ENCODE measurements at places on chromosomes 5 and 9.
A peak's percentile ranks its signal among the peaks of the same experiment; 100 is the strongest.

- DNase-seq, result no peak
Observed at GRCh38 chr5:142107036-142107735, 1.4 kb upstream of the NDFIP1 start.

GRCh38 chr5:43357067-43357466 is 43.9 kb upstream of the HMGCS1 start:
- no peak for DNase-seq

- DNase-seq, result no peak
Observed at GRCh38 chr9:121685795-121686377, 34.5 kb downstream of the DAB2IP start.

GRCh38 chr5:565782-566440 is 41.7 kb upstream of the SLC9A3 start:
- no peak for DNase-seq

DNA sequence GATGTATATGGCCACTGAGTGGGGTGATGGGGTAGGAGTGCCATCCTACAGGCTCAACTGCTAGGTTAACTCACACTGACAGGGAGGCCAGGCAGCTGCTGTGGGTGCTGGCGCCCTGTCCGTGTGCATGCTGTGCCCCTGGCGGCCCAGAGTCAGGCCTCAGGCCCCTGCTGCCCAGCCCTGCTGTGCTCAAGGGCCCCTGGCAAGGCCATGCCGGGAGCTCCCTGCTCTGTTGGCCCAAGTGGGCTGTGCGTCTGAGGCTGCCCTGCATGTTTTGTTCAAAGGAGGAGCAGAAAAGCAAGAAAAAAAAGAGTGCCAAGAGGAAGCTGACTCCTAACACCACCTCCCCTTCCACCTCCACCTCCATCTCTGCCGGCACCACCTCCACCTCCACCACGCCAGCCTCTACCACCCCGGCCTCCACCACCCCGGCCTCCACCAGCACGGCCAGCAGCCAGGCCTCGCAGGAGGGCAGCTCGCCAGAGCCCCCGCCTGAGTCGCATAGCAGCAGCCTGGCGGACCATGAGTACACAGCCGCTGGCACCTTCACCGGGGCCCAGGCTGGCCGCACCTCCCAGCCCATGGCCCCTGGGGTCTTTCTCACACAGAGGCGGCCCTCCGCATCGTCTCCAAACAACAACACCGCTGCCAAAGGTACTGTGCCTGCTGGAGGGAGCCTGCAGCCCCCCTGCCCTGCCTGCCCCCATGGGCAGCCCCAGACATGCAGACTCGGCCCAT is 100.1 kb downstream of the PHF2 start:
- DNase-seq, result peak; percentile 8

GRCh38 chr5:40381676-40382363 is 297.9 kb upstream of the PTGER4 start:
- DNase-seq, result no peak

GRCh38 chr9:127244609-127245601 is 19.7 kb upstream of the GARNL3 start:
- DNase-seq, result peak; percentile 93

GRCh38 chr9:129282272-129282671 is 104.2 kb upstream of the IER5L start:
- peak; percentile 1 for DNase-seq

DNA sequence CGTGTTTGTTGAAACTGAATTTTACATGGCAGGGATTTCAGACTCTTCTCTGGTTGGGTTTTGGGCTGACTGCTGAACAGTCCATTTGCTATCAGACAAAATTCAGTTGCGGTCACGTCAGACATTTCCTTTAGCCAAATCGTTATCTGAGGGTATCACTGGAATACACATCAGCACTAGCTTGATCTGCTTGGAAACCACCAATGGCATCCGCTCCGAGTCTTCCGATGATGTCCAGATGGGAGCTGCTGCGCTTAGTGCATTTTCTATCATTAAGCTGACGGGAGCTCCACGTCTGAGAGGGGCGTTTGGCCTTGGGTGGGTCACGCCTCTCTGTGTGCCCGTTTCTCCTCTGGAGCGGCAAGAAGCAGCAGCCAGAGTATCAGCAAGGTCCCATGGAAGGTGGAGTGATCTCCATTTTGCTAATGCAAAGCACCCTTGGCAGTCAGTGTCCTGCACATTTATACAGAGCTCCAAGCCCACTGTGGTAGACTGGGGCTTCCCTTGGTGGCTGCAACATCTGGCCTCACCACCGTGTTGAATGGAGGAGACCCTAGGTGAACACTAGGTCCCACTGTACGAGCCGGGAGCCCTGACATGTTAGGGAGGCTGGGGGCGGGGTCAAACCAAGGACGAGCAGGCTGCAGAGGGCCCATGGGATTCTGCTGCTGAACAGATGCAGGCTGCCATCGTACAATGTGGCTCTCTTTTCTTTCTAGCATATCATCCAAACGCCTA is 134.6 kb upstream of the PHYKPL start:
- DNase-seq, result no peak

GRCh38 chr5:109454731-109455505 is 45.1 kb upstream of the PJA2 start:
- no peak for DNase-seq

- DNase-seq, result no peak
Observed at GRCh38 chr9:124726886-124727285, 44.2 kb downstream of the NR6A1 start.

GRCh38 chr5:143812085-143812705 is at the start of gene HMHB1:
HMHB1 (plus strand) TSS chr5:143812161.
- DNase-seq, result no peak

- DNase-seq, result no peak
Observed at GRCh38 chr9:26053954-26054353, 375.7 kb upstream of the TUSC1 start.

DNA sequence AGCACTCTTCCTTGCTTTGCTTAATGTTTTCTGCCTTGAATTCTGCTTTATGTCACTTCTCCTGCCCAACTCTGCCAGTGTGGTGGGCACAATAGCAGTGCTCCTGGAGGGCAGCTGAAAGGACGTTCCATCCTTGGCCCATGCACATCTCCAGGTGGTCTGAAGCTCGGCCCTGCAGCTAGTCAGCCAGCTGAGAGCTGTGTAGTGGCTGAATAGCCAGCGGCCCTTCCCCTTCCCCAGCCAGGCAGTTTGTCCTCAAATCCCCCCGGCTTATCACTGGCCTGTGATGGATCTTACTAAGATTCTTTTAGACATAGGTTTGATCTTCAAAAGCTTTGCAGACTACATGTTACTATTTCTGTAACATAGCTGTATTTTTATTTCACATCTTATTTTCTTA is 42.7 kb upstream of the ANGPTL2 start:
- DNase-seq, result no peak

- no peak for DNase-seq
Observed at GRCh38 chr5:139149477-139150199, 48.5 kb downstream of the SIL1 start.

DNA sequence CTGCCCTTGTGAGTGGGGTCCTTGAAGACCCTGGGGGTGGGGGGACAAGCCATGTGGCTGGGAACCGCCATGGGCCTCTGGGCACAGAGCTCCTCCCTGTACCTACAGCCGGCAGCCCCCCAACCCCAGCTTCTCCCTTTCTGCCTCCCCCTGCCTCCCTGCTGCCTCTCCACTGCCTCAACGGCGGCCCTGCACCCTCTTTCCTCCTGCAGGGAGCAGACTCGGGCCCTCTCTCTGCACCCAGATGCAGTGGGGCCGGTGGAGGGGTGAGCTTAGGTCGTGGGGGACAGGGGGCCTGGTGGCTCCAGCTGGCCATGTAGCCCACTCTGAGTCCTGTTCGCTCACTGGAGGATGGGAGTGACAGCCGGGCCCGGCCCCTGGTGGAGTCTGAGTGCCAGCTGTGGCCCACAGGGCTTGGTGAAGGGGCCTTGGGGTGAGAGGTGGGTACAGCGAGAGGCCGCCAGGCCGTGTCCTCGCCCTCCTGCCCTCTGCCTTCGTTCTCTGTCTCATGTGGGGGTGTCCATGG is 139.3 kb upstream of the COL5A1 start:
- peak; percentile 10 for DNase-seq

- no peak for DNase-seq
Observed at GRCh38 chr5:140966293-140967225, at the start of gene PCDHAC2. PCDHAC2 (plus strand) TSS chr5:140966476; CDS start chr5:140966767, 291 bp downstream.

DNA sequence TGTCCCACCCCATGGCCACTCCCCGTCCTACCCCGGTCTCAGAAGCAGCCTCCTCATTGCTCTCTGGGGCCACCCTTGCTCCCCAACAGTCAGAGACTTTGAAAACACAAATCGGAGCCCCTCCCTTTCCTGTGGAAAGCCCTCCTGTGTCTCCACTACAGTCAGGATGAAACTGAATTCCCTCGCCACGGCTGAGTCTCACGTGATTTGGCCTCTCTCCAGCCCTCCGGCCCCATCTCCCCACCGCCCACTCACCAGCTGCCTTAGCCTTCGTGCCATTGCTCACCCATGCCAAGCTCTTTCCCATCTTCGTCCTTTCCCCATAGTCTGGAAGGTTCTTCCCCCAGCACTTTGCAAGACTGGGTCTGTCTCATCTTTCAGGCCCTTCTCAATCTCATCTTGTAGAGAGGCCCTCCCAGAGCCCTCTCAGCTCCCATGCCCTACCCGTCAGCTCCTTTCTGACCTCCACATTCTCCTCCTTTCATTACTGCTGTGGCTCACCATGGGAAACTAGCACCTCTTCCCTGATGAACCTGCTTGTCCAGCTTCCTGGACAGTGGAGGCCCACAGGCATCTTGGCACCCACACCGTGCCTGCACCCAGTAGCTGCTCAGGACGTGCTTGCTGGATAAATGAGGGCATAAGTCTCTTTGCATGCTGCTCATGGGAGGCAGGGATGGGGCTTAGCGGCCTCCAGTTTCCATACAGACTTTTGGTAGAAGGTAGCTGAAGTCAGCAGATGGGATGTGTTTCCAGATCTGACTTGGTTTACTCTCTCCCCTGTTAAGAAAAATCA is 126.4 kb upstream of the COL5A1 start:
- DNase-seq, result peak; percentile 2

GRCh38 chr5:172088801-172089200 is 82.4 kb upstream of the FBXW11 start:
- no peak for DNase-seq

- DNase-seq, result no peak
Observed at GRCh38 chr5:123098767-123099513, 9.9 kb downstream of the PRDM6 start.

DNA sequence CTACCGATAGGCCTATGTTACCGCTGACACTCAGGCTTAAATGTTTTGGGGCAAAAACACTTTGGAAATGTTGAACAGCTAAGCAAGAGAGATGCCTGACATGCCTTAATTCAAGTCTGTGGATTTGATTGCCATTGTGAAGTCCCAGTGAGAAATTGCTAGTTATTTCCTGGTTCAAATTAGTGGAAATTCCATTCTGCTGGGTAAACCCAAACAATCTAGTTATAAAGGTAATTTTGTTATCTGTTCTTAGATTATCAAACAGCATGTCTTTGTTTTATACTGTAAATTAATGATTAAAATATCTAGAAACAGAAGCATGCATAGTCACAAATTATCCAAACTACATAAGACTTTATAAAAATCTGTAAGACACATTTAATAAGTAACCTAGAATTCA is 96.6 kb downstream of the PJA2 start:
- no peak for DNase-seq

DNA sequence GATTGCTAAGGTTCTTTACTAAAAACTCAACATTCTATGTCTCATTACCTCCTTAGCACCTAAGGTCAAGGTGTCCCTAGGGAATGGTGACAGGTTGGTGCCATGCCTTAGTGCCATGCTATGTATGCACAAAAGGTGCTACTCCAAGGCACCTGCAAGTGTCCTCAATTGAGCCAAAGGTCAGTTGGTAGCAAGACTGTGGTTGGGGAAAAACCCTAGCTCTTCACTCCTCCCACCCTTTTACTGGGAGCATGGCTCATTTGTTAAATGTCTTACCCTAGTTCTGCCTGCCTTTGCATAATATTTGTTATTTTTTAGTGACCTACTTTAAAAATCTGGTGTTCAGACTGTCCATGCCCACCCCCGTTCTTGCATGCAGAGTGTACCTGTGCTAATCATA is 17.0 kb downstream of the ACO1 start:
- no peak for DNase-seq

DNA sequence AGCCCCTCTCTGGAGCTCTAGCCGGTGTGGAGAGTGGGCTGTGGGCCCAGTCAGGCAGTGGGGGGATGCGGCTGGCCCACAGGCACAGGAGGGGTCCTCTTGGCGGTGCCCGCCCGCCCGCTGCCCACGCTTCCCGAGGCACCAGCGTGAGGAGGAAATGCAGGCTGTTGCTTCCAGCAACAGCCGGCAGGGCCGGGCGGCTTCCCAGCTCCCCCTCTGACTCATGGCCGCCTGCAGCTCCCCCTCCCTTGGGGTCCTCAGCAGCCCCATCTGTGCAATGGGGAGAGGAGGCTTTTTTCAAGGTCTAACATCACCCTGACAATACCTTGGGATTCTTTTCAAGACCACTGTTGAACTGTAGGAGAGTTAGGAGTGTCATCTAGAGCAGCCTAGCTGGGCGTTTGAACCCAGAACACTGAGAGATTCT is 10.4 kb downstream of the CXXC5 start:
- no peak for DNase-seq

GRCh38 chr5:82662340-82662739 is 384.2 kb upstream of the RPS23 start:
- DNase-seq, result no peak

- DNase-seq, result no peak
Observed at GRCh38 chr9:38311382-38312270, 80.9 kb upstream of the ALDH1B1 start.

- no peak for DNase-seq
Observed at GRCh38 chr5:122880749-122881148, 35.3 kb downstream of the SNX24 start.

- DNase-seq, result no peak
Observed at GRCh38 chr5:139276426-139276825, 17.1 kb upstream of the MATR3 start.

DNA sequence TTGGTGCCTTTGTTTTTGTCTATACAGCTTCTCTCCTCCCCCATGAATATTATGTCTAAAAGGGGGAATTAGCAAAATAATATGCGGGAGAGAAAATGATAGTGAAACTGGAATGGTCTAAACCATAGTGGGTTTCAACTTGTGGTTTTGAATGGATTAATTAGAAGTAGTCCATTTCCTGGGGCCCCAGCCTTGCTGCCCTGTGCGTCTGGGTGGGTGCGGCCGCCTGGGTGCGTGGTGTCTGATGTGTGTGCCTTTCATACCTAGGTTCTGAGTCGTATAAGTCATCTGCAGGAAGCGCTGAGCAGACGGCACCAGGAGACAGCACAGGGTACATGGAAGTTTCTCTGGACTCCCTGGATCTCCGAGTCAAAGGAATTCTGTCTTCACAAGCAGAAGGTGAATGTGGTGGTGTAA is 120.0 kb upstream of the CACNA1B start:
- no peak for DNase-seq

DNA sequence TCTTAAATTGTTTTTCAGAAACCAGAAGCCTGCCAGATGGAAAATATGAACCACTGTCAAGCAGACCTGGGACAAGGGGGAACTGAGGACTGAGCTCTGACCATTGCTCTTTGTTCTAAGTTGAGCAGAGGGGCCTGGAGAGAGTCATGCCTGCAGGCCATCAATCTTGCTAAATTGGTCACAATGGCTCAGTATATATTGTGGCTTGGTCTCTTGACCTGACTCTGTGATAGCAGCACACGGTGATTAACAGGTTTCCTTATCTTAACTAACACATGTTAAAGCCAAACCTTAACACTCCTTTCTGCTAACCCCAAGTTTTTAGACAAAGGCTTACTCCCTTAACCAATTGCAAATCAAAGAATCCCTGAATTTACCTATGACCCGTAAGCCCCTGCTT is 1281.2 kb upstream of the NUDT12 start:
- DNase-seq, result no peak

Data from activated T-cell treated with anti-CD3 and anti-CD28 coated beads, Interleukin-2, amount 50 U/mL, for 1 hour (primary cell).